ENCODE measurements at places on chromosomes 12 and 14.

GRCh38 chr12:108069651-108070165 is 59.4 kb upstream of the WSCD2 start:
- no peak for DNase-seq

DNA sequence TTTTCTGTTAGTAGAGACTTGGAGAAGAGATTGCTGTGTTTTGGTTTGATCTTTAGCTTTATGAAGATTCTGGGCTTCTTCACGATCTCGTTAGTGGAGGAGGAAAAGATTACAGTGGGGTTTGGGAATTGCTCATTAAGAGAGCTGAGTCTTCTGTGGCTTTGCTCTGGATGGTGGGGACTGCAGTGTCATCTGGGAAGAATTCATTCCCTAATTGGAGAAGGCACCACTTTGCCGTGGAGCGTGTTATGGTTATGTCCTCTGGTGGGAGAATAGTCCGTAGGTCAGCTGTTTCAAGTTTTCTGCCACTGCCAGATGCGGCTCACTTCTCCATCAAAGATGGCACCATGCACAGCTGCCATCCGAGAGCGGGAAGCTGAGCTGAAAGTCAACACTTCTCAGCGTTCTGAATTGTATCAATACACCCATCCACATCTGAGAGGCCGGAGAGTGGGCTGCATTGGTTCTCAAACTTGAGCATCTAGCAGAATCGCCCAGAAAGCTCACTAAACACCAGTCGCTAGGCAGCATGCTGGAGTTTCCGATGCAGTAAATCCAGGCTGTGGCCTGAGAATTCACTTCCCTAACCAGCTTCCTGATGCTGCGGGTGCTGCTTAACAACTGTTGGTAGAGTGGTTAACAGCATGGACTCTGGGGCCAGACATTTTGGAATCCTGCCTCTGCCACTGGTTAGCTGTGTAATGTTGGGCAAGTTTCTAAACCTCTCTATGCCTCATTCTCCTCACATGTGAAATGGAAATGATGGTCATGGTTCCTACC is 117.8 kb downstream of the PLXNC1 start:
- DNase-seq: no peak

DNA sequence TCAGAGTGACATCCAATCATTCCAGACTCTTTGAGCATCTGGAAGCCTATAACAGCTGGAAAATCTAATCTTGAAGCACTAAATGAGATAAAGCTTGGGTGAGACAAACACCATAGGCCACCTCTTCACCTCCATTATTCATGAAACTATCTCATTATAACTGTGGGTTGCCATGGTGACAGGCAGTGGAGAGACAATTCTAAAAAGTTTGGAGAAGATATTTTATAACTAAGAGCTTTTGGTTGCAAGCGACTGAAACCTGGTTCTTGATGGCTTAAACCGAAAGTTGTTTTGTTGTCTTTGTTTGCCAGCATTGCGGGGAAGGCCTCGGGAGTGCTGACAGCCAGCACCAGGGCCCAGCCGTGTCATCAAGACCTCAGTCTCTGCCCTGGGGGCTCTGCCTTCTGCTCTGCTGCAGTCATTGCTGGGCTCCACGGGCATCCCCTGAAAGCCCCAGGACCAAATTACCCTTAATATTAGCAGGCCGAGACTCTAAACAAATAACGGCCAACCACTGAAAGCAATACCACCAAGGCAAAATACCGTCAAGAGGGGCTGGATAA is 353.6 kb upstream of the SFSWAP start:
- no peak for DNase-seq

- DNase-seq: peak; percentile 12
Measured at GRCh38 chr14:45253754-45254310, 830 bp upstream of the MIS18BP1 start.

- no peak for DNase-seq
Measured at GRCh38 chr12:124868252-124869058, 4.8 kb upstream of the SCARB1 start.

DNA sequence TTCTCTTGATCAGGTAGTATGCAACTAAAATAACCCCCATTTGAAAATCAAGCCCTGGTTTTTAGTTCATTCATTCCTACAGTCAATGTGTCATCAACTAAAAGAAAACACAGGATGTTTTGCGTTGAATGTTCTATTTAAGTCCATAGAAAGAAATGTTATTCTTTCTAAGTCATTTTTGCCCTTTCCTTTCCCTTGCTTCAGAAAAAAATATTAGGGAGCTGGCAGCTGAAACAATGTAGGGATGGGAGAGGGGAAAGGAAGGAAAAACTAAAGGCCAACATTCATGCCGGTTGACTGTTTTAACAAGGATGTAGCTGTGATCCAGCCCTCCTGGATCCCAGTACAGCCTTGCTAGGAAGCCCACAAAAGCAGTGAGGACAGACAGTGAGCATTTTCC is 155.1 kb downstream of the BTG1 start:
- DNase-seq: no peak

All from activated CD4-positive, alpha-beta T cell treated with anti-CD3 and anti-CD28 coated beads, Interleukin-2, amount 50 U/mL, for 48 hours (primary cell).